OCI-M1 (cell line): ENCODE measurements at places on chromosomes 4 and X.

- DNase-seq: no peak
Observed at GRCh38 chr4:144304025-144304424, 163.5 kb upstream of the GYPA start.

DNA sequence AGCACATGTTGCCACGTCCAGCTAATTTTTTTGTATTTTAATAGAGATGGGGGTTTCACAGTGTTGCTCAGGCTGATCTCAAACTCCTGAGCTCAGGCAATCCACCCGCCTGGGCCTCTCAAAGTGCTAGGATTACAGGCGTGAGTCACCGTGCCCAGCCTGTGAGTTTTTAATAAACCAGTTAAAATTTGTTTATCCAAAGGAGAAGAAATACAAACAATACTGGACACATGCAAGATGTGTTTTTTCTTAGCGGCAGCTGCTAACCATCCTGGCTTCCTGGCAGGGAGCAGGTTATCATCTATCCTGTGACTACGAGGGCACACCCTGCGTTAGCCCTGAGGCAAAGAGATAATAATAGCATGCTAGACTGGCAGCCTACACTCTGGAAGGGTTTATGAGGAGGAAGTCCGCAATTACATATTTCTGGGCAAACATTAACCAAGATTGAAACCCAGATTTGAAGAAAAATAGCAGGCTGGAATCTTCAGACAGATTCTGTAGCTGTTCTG lies 191.4 kb downstream of the SPRY1 start:
- DNase-seq: no peak

GRCh38 chr4:153221783-153222706 lies 17.8 kb downstream of the TRIM2 start:
- DNase-seq: no peak

DNA sequence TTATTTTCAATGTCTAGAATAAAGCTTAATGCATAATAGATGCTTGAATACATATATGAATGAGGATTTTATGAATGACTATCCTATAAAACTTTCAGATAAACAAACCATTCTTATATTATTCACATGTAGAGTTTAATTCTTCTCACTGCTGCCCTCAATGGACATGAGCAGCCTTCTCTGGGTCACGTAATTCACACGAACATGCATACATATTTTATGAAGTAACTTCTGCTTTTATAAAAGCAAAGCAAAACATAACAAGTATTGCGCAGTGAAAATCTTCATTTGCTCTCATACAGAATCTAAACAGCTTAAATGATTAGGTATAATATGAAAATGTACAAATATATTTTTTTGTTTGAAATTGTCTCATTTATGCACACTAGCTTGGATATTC lies 116.7 kb downstream of the TMA16 start:
- DNase-seq: peak; percentile 26

DNA sequence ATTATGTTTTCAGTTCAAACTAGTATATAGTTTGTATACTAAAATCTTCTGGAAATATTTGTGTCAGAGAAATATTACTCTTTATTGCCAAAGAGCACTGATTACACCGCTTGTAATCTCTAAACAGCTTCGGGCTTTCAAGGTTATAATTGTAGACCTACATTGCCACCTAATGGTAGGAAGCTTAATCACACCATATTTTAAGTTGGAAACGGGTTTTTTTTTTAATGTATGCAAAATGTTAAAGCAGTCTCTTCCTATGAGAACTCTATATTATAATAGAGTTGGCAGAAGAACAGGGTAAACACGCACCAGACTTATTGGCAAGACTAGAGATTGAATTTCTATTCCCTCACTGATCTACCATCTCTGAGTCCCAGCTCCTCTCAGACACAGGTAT lies 19.5 kb upstream of the NFXL1 start:
- peak; percentile 75 for DNase-seq
